ENCODE measurements at places on chromosomes 7 and 10.

GRCh38 chr10:108362961-108363360 is 1198.5 kb upstream of the SORCS1 start:
- DNase-seq = no peak

GRCh38 chr10:93604146-93604545 is 3.1 kb upstream of the RBP4 start:
- DNase-seq = no peak

- DNase-seq = peak; percentile 72
These were observed 41.6 kb upstream of the LYZL2 start for GRCh38 chr10:30671026-30671616.

- DNase-seq = no peak
These were observed 384.6 kb downstream of the GATA3 start for GRCh38 chr10:8439040-8439439.

GRCh38 chr10:121833387-121833786 is 94.4 kb downstream of the ATE1 start:
- no peak for DNase-seq

DNA sequence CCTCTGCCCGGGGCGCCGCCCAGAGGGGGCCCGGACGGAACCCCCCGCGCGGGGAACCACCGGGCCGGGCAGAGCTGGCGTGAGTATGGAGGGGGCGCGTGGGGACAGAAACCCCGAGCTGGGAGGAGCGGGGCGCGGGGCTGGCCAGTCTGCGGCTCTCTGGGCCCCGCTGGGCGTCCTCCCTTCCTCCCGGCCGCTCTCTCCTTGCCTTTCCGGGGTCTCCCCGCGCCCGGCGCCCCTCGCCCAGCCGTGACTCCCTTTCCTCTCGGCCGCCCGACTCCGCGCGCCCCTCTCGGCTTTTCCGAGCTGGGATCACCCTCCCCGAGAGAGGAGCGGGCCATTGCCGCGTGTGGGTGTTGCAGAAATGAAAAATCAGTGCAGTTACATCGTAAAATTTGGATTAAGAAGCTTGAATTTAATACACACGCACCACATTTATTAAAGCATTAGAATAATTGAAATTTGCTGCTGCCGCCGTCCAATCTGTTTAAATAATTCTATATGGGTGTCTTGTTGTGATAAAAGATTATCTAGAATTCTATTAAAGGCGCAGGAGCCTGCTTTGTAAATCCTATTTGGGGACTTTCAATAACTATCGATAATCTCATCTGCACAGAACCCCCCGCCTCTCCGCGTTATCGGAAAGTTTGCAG is 9.1 kb downstream of the UNCX start:
- peak; percentile 32 for DNase-seq

DNA sequence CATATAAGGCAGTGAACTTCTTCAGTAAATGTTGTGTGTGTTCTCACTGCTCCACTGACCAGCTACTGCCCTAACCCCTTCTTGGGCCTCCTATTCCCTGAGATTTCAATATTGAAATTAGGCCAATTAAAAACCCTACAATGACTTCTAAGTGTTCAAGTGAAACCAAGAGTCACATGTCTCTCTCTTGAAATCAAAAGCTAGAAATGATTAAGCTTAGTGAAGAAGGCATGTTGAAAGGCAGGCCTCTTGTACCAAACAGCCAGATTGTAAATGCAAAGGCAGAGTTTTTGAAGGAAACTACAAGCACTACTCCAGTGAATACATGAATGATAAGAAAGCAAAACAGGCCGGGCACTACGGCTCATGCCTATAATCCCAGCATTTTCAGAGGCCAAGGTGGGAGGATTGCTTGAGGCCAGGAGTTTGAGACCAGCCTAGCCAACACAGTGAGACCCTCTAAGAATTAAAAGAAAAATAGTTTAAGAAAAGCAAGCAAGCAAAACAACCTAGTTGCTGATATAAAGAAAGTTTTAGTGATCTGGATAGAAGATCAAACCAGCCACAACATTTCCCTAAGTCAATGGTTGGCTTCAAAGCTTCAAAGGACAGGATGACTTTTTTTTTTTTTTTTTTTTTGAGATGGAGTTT is 22.3 kb downstream of the BRAF start:
- DNase-seq = no peak

DNA sequence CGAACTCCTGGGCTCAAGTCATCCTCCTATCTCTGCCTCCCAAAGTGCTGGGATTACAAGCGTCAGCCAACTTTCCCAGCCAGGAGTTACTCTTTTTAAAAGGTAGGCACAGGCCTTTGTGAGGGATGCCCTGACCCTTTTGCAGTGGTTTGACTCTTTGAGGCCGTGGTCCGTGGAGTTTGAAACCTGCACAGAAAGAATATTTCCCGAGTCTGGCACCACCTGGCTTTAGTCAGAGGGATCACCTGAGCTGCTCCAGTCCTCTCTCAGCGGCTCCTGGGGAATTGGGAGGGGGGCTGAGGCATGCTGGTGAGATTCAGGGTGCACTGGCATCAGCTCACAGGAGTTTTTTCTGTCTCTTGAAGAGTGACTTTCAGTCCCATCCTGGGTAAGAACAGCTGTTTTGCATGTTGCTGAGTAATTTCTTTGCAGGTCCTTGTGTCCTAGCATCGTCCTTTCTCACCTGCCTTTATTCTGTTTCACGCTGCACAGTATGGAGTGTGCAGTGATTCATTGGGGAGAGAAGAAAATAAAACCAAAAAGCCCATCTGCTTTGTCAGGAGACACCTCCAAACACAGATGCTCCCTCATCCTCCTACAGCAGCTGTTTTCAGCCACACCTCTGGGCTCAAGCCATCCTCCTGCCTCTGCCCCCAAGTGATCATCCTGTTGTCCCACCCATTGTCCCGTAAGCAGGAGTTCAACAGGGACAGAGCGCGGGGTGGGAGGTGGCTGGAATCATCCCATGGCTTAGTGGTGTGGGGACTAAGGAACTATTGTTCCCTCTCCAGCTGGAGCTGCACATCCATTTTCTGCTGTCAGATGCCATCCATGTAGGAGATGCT is 284.7 kb downstream of the CAMK1D start:
- DNase-seq = no peak

GRCh38 chr10:82190432-82191260 is 315.7 kb downstream of the NRG3 start:
- no peak for DNase-seq

DNA sequence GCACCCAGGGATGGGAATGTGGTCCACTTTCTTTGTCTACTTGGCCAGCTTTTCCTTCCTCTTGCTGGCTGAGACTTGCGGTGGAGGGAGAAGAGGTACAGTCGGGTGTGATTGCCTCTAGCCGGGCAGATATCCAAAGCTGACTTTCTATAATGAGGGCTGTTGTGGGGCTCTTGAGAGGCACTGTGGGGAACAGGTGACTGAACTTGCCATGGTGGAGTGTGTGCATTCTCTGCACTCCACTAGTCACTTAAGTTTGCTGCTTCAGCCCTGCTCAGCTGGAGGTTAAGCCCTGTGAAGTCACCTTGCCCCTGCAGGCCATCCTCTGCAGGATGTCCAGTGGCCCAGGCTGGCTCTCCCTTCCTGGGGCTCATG is 116.6 kb downstream of the AOAH start:
- no peak for DNase-seq

- DNase-seq = no peak
These were observed 144.3 kb downstream of the KIF20B start for GRCh38 chr10:89845541-89846280.

DNA sequence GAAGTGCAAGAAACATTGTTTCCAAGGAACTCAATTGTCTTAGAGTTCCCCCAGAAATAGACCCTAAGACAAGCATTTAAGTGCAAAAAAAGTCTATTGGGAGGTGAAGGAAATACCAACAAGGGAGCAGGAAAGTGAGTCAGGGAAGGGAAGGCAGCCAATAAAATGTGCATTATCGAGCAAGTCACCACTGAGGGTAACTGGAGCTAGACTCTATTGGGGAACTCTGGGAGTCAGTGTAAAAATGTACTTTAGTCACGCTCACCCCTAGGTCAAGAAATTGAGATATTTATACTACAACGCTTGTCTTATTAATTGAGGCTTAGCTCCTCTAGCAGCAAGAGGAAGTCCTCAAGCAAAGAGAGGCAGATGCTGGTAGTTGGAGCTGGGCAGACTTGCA is 137.7 kb downstream of the RTKN2 start:
- no peak for DNase-seq

DNA sequence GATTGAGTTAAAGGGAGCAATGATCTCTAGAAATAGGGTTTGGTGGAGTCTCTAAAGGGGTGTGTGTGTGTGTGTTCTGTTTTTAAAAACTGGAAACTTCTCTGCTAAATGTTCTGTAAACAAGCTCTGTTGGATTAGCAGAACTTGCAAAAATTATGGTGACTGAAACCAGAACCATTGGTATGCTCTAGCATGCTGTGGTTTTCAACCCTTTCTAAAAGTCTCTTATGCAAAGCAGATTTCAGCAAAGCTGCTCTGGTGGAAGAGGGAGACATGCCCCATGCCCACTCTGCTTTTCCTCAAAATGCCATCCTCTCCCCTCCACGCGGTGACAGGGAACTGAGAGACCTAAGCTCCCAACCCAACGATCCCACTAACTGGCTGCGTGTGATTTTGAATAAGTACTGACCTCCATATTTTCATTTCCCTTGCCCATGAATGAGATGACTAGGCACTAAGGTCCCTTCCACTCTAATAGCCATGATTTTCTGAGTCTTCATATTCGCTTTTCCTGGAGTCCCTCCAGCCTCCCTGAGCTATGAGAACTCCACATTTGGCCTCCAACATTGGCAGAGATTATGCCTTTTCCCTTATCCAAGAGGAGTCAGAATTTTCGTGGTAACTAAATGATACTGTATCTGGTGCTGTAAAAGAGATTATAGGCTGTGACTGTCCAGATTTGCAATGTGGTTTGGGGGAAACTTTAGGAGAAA is 117.3 kb upstream of the PALS2 start:
- DNase-seq = no peak

DNA sequence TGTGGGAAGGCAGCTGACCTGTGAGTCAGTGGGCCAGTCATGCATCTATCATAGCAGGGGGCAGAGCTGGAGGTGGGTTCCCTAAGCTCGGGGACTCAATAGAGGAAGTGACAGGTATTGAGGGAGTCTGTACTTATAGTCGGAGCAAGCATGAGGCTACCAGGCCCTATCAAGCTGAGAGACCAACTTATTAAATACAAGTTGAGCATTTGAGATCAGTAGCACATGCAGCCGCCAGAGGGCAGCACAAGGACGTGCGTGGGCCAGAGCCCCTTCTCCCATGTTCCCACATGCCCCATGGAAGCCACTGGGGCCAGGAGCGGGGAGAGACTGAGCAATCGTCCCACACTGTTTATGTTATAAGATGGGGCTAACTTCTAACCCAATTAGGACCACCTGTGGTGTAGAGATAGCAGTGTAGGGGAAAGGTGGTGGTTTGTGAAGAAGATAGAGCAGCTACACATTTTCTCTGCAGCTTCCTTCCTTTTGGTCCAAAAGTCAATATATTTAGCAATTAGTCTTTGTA is 13.0 kb upstream of the STK31 start:
- DNase-seq = peak; percentile 67

GRCh38 chr7:108522780-108523179 is 3.2 kb downstream of the PNPLA8 start:
- DNase-seq = no peak

DNA sequence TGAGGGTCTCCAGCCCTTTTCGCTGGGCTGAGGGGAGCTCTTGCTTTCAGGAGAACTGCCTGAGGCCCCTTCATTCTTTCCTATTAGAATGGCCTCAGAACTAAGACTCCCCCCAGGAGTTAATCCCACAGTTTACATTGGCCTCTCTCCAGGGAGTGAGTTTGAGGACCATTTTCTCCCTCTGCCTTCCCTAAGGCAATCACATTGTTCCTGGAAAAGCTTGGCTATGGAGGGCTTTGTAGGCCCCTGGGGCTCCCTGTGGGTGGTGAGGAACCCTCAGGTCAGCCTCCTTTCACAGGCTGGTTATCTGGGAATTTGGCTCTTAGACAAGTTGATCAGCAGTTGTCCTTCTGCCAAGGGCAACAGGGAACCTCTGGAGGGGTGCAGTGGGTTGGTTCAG is 343.7 kb downstream of the RPS24 start:
- DNase-seq = no peak

- no peak for DNase-seq
These were observed 159.8 kb upstream of the STEAP1 start for GRCh38 chr7:89994483-89994882.
